Glomerular endothelial cell (primary cell): ENCODE measurements at places on chromosomes 2 and 18. TPM values are rescaled to one million over a fixed set of nuclear protein-coding genes. Genes with fewer than 3 reads are reported as not detected.

The ATP8B1 gene
- 56.7 and 68.8 TPM in 2 replicates for total RNA-seq

The CD207 gene
- not detected in 2 replicates for total RNA-seq

The DSG2 gene
- 15.5 TPM in 2 replicates for total RNA-seq

The ELP2 gene
- total RNA-seq = 55.9 and 58.1 TPM in 2 replicates

The YPEL5 gene
- 91.5 and 114 TPM in 2 replicates for total RNA-seq

The AGXT gene
- total RNA-seq = not detected in 2 replicates

The BOK gene
- 99.5 and 117 TPM in 2 replicates for total RNA-seq

The DLX1 gene
- total RNA-seq = 0.34 TPM in 1 of 2 replicates, not detected in the other

The OTOF gene
- 0.18 TPM in 1 of 2 replicates, not detected in the other for total RNA-seq

The LOXHD1 gene
- not detected in 2 replicates for total RNA-seq

The SERPINB10 gene
- not detected in 2 replicates for total RNA-seq

The CHRNG gene
- total RNA-seq = not detected in 2 replicates

The RUFY4 gene
- not detected in 2 replicates for total RNA-seq
